ENCODE measurements at places on chromosomes 4 and X.

GRCh38 chr4:40180356-40180755 lies 16.5 kb upstream of the RHOH start:
- DNase-seq: peak; percentile 91

DNA sequence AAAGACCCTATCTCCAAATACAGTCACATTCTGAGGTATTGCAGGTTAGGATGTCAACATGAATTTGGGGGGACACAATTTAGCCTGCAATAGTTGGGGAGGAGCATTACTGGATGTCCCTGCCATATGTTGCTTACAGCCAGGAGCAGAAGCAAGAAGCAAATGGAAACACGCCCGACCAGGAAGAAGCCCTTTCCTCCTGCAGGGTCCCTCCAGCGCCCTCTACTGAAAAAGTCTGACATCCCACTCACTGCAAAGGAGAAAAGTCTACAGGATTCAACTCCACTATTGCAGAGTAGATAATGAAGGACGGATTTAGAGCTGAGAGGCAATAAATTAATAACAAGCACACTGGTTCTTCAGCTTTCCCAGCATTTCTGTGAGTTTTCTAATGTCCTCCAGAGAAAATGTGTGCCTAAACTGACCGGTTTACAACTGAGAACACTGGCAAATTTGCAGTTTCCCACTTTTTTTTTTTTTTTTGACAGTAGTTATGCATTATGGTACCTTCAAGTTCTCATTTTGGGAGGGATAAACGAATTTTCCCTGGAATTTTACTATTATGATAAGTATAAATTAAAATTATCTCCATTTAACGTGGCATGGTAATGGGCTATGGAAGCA lies 31.7 kb downstream of the COQ2 start:
- peak; percentile 81 for DNase-seq

GRCh38 chrX:70289793-70290770 lies at the start of the genes KIF4A and PDZD11:
Gene KIF4A (plus strand): TSS chrX:70290104. CDS start chrX:70290459, 355 bp downstream.
Gene PDZD11 (minus strand): TSS chrX:70289927. CDS start chrX:70289341, 586 bp downstream.
- DNase-seq: peak; percentile 77

- no peak for DNase-seq
These were observed 47.4 kb downstream of the RASGEF1B start for GRCh38 chr4:81424336-81424735.

GRCh38 chrX:23779025-23779424 lies 3.9 kb upstream of the SAT1 start:
- DNase-seq: peak; percentile 75

GRCh38 chr4:89193843-89194242 lies 82.5 kb downstream of the TIGD2 start:
- DNase-seq: no peak

DNA sequence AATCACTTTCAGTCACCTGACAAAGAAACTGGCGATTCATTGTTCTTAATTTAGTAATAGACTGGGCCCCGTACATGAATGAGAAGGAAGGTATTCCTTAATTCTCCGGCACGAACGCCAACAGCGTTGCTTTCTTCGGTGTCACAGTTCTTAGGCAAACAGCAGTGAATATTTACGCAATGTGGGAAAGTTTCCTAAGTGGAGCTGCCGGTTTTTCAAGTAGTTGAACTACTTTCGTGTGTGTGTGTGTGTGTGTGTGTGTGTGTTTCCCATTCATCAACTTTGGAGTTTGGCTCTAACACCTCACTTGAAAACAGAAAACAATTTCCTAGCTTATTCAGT lies 651 bp downstream of the NXT2 start:
- peak; percentile 69 for DNase-seq

DNA sequence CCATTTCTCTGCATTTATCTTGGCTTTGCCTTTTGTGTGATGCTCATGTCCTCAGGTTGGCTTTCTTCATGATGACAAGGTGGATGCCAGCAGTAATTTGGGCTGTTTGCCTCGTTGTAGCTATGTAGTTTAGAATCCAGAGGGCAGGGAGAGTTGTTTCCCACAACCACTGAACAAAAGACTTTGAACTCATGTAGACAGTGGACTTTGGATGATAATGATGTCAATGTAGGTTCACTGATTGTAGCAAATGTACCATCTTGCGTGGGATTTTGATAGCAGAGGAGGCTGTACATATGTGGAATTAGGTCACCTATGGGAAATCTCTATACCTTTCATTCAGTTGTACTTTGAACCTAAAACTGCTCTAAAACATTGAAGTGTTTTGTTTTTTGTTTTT lies 41.3 kb downstream of the MND1 start:
- DNase-seq: no peak

- DNase-seq: no peak
These were observed 28.8 kb downstream of the FGFR3 start for GRCh38 chr4:1821679-1822567.

- no peak for DNase-seq
These were observed 246.6 kb upstream of the AADAT start for GRCh38 chr4:170336238-170336775.

GRCh38 chr4:146458594-146458993 lies 63.1 kb downstream of the SLC10A7 start:
- DNase-seq: no peak

DNA sequence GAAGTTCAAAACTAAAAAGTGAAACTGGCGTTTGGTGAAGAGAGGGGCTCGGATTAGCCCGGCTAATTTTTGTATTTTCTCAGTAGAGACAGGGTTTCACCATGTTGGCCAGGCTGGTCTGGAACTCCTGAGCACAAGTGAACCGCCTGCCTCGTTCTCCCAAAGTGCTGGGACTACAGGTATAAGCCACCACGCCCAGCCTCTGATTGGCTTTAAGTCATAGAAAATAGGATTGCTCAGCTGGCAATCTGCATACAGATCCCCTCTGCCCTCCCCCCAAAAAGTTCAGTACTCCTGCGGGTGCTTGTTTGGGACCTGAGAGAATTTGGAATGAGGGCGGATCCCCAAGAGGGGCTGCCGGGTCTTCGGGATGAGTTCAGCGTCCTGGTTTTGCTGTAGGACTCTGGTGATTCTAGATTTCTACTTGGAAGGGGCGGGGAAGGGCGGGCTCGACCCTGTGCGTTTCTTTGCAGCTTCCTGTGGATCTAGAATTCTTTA lies 537 bp upstream of the PRKX start:
- DNase-seq: peak; percentile 12

DNA sequence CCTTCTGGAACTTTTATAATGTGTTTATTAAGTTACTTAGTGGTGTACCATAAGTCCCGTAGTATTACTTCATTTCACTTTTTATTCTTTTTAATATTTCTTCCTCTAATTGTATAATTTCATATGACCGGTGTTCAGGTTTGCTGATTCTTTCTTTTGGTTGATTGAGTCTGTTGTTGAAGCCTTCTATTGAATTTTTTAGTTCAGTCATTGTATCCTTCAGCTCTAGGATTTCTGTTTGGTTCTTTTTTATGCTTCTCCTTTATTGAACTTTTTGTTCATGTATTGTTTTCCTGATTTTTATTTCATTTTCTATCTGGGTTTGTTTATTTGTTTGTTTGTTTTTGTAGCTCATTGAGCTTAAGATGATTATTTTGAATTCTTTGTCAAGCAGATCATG lies 8.8 kb downstream of the CEP44 start:
- DNase-seq: no peak

GRCh38 chr4:187996502-187997177 lies 1.1 kb downstream of the ZFP42 start:
- DNase-seq: no peak

DNA sequence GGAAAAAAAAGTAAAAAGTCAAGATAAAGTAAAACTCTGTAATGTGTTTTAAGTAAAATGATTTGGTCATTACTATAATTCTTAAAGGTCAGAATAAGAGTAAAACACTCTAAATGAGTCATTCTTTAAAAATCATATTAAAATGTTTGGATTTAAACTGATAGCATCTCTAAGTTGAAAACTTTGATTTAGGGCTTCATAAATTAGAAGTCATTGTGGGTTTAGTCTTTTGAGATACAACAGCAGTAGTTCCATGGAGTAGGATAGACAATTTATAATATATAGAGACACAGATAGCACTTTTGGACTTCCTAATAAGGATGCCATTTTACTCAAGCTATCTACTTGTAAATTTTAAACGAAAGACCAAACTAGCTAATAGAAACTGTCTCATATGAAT lies 77.1 kb upstream of the PABPC4L start:
- no peak for DNase-seq

DNA sequence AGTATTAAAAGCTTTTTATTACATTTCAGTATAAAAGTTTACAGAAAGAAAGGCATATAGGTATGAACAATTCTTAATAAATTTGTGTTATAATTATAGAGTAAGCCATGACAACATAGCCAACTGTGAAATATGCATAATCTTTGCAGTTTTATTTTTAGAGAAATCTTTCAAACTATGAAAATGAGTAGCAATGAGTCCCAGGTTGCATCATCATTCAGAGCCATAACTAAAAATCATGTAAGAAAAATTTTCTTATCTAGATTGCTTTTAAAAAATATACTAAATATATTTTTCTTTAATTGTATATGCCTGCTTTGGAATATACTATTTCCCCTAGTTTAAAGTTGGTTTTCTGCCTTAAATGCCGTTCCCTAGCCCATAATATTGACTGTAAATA lies 54.8 kb upstream of the NAF1 start:
- DNase-seq: no peak

GRCh38 chrX:43731086-43731485 lies 75.0 kb downstream of the MAOA start:
- no peak for DNase-seq

- DNase-seq: no peak
These were observed 18.0 kb downstream of the DOK7 start for GRCh38 chr4:3481113-3481531.

DNA sequence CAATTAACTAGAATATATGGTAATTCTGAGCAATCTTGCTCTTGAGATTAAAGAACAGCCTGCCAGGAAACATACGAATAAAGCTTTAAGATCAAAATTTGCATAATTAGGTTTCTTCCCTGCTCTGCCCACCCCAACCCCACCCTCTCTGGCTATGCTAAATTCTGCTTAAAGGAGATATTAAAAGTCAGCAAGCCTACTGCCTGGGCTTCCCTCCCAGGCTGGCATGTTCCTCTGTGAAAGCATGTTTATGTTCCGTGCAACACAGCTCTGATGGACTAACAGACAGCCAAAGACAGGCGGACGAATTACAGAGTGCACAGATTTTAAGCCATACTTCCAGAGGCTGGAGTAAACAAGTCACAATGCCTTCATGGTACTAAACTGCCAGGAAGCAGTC lies 28.4 kb downstream of the CD99L2 start:
- DNase-seq: no peak

GRCh38 chr4:145888393-145888792 lies 50.2 kb downstream of the ZNF827 start:
- DNase-seq: no peak

GRCh38 chr4:168863719-168864647 lies 146.1 kb downstream of the CBR4 start:
- DNase-seq: no peak

- no peak for DNase-seq
These were observed 332.3 kb downstream of the PTTG2 start for GRCh38 chr4:38292529-38292928.

GRCh38 chr4:42483426-42484379 lies 86.4 kb downstream of the SHISA3 start:
- no peak for DNase-seq

DNA sequence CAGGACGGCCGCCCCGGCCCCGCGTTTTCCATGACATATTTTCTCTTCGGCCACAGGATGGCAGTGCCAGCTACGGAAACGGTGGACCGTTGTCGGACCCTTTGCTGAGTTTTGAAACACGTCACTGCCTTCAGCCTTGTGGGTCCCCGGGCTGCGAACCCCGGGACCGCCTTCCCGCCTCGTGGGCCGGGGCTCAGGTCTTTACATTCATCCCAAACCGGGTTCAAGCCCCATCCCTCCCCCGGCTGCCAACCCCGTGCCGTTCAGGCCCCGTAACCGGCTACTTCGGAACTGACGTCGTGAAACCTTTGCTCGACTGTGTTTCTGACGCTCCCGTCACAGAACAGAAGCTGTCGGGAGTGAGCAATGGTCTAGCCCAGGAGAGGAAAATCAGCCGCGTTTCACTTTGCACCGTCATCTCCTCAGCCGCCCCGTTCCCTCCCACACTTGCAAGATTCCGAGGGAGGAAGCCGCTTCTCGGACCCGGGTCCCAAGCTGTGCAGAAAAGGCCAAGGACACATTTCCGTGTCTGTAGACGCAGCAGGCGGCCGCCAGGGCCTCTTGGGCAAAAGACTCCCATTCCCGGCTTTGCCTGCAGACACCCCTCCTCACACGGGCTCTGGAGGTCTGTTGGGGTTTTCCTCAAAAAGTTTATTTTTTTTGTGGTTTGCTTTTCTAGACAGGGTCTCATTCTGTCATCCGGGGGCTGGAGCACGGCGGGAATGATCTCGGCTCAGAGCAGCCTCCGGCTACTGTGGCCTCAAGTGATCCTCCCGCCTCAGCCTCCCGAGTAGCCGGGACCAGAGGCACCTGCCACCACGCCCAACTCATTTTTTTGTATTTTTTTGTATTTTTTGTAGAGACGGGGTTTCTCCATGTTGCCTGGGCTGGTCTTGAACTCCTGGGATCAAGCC lies 41.4 kb upstream of the PPP2R3B start:
- DNase-seq: no peak

GRCh38 chr4:104099141-104099540 lies 379.4 kb upstream of the TACR3 start:
- no peak for DNase-seq

- DNase-seq: peak; percentile 11
These were observed 85.8 kb upstream of the PUDP start for GRCh38 chrX:7233580-7234406.

DNA sequence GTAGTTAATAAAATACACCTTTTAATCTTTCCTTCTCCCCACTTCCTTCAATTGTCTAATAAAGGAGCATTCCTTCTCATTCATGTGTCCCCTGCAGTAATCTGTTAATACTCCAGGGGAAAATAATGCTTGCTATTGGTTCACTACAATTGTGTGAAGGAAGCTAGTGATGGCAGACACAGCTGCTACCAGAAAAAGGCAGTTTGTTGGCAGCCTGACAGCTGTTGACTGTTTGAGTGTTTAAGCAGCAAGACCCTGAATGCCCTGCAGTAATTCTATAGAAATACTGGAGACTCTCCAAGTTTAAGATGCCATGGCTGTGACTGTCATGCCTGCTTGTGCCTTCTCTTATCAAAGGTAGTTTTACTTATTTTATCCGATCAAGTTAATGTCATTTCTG lies 359.5 kb downstream of the C4orf33 start:
- peak; percentile 4 for DNase-seq

All from MCF 10A (cell line).